ACHN (cell line): ENCODE measurements at places on chromosomes 16 and 17.

- DNase-seq: peak; percentile 46
These were observed 326.6 kb downstream of the PHKB start for GRCh38 chr16:47787696-47788095.

GRCh38 chr16:24002619-24003018 lies 166.8 kb downstream of the PRKCB start:
- DNase-seq: no peak

- DNase-seq: no peak
These were observed 364.5 kb upstream of the XYLT1 start for GRCh38 chr16:17835118-17835876.

GRCh38 chr16:66616592-66616991 lies 12.1 kb downstream of the CMTM3 start:
- peak; percentile 53 for DNase-seq

- no peak for DNase-seq
These were observed 3.2 kb downstream of the OR2C1 start for GRCh38 chr16:3358871-3359270.

GRCh38 chr16:25109643-25110042 lies 1.9 kb upstream of the LCMT1 start:
- DNase-seq: peak; percentile 98

DNA sequence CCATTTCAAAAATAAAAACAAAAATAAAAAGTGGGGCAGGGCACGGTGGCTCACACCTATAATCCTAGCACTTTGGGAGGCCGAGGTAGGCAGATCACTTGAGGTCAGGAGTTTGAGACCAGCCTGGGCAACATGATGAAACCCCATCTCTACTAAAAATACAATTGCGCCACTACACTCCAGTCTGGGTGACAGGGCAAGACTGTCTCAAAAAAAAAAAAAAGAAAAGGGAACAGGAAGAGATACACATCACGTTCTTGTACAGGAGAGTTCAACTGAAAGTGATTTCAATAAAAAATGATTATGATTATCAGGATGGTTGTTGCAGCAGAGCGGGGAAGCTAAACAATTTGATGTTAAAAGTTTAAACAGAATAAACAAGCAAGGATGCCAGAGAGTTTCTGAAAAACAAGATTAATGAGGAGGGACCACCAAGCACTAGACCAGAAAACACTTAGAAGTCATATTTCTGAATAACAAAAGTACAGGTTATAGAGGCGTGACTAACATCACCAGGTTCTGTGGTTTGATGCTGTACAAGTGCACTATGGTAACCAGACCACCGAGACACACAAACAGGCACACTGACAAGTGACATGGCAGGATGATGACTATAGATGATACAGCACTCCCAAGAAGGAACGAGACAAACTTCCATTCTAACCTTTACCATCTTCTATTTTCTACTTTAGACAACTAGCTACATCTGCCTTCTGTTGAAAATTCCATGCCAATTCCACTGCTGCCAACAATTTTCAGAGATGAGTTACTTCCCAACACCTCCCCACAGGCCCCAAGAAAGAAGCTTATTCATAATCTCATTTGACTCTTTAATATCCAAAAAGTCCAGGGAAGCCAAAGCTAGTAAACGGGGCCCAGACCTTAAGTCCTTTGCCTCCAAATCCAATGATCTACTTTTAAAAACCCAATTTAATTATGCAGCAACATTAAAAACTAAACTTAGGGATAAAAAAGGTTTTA lies 11.8 kb downstream of the DNAJA2 start:
- DNase-seq: no peak

DNA sequence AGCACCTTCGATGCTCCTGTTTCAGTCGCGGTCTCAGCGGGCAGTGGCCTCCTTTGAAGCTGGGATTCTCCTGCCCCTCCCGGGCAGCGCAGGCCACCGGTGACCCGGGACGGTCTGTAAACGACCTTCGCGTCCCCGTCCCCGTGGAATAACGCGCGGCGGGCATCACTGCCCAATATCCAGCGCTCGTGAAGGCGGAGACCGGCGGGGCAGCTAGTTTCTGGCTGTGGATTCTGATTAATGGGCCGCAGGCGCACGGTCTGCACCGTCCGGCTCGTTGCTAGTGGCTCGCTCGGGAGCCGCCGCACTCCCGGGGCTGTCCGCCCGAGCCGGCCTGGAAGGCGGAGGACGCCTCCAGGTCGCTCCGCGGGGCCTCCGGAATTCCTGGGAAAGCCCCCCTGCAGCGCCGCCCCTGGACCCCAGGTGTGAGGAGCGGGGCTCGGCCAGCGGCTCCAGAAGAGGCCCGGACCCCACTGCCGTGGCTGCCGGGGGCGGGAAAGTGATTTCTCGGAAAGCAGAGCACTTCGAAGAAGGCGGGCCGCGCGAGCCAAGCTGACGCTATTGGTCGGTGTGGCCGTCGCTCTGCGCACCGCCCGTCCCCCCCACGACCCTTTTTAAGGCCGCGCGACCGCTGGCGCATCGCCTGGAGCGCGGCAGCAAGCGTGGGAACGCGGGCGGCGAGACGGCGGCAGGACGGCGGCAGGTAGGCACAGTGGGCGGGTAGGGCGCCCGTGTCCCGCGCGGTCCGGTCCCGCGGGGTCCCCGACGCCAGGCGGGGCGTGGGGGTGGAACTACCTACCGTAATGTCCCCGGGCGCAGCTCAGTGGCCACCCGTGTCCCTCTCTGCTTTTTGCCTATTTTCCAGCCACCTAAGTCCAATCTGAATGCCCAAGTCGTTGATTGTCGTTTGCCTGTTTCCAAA lies at the start of gene IRF8:
Gene IRF8, plus strand, starts transcription at position 642 of the 922 bp plus-strand sequence. CDS start 3,854 bp downstream, outside the sequence.
- DNase-seq: no peak

- DNase-seq: no peak
These were observed 99.4 kb downstream of the CYLD start for GRCh38 chr16:50841081-50841886.

DNA sequence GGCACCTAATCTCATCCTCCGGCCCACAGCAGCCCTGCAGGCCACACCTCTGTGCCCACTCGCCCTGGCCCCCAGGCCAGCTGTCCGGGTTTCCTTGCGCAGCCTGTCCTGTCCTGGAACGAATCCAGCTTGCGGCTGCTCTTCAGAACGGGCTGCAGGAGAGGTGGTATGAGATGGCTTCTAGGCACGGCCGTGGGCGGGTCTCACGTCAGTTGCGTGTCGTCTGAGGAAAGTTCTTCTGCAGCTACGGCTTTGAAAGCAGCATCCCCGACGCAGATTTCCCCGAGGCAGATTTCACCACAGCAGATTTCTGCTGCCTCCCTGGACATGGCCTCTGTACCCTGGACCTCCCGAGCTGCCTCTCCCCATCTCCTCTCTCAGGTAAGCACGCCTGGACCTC lies 18.2 kb downstream of the GALNS start:
- DNase-seq: no peak

DNA sequence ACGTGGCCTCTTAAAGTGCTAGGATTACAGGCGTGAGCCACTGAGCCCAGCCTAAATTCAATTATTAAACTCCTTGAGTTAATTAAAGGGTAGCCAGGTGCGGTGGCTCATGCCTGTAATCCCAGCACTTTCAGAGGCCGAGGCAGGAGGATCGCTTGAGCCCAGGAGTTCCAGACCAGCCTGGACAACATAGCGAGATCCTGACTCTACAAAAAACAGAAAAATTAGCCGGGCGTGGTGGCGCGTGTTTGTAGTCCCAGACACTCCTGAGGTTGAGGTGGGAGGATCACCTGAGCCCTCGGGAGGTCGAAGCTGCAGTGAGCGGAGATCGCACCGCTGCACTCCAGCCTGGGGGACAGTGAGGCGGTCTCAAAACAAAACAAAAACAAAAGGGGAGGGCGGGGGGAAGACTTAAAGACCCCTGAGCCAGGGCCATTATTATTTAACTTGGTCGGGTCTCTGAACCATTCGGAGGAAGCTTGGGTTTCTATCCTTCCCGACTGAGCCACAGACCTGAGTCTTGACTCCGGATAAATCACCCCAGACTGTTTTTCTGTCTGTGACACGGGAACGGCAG lies 19.5 kb downstream of the BCL7C start:
- DNase-seq: no peak

- DNase-seq: no peak
These were observed 25.1 kb upstream of the TMC7 start for GRCh38 chr16:18958621-18959029.
